ENCODE measurements at places on chromosomes 7 and 10.

- DNase-seq: no peak
Measured at GRCh38 chr7:36904802-36905201, 180.5 kb upstream of the AOAH start.

- peak; percentile 92 for DNase-seq
Measured at GRCh38 chr10:119178372-119179119, at the start of gene PRDX3. Gene PRDX3, minus strand, starts transcription at chr10:119178812. Its CDS starts 22 bp downstream, at chr10:119178790.

GRCh38 chr7:99379043-99379577 is 4.6 kb downstream of the ARPC1B start:
- peak; percentile 55 for DNase-seq

DNA sequence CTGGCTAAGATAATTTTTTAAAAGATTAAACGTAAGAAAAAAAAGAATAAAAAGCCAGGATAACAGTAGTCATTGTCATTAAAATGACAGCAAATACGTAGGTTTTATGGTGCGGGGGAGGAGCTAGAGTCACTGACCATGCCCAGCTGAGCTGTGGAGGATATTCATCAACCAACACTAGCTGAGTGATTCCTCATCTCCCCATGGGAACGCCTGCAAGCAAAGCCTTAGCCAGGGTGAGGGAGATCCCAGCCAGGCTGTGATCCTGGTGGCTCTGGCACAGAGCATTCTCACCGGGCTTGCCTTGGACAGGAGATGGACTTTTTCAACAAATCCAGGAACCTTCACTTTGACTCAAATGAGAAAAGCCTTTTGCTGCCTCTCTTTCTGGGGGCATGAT is 94.2 kb downstream of the HIP1 start:
- DNase-seq: no peak
